Ureter (tissue), 1 donor: ENCODE measurements at places on chromosomes 7 and 10. TPM values are rescaled to one million over a fixed set of nuclear protein-coding genes. Genes with fewer than 3 reads are reported as not detected.

The PAX4 gene
- not detected for total RNA-seq

The BLOC1S2 gene
- total RNA-seq: 34.4 TPM

The OR2A7 gene
- 10.8 TPM for total RNA-seq

The ECHDC3 gene
- 13.3 TPM for total RNA-seq

The LIPJ gene
- 0.39 TPM for total RNA-seq

The AKR1E2 gene
- total RNA-seq: 10.3 TPM

The SPOCK2 gene
- 7.4 TPM for total RNA-seq

The CPXM2 gene
- total RNA-seq: 23.6 TPM

The OPN4 gene
- total RNA-seq: not detected

The SEMA3E gene
- total RNA-seq: 24.0 TPM

The TMEM236 gene
- total RNA-seq: 0.49 TPM

The RBM48 gene
- 11.7 TPM for total RNA-seq

The FAM149B1 gene
- total RNA-seq: 32.9 TPM

The ZSCAN21 gene
- 13.3 TPM for total RNA-seq

The CDK14 gene
- 23.5 TPM for total RNA-seq

The OR2A1 gene
- not detected for total RNA-seq

The CLDN4 gene
- total RNA-seq: 244 TPM

The NODAL gene
- total RNA-seq: not detected

DNA sequence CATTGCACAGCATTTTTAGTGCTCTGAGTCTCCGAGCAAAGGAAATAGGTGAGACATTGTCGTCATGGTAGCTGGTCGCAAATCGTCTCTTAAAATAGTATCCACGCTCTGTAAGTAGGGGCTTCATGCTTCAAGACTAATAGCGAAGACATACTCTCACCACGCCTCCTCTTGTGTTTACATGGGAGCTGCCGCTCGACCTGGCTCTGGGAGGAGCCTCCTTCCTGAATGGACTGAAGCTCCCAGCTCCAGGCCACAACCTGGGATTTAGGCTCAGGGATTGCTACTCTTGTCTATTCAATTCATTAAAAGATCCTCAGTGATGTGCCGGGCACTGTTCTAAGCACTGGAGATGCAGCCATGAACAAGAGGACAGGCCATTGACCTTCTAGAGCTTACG, 196.1 kb upstream of the GALNT17 start:
- no peak for DNase-seq

DNA sequence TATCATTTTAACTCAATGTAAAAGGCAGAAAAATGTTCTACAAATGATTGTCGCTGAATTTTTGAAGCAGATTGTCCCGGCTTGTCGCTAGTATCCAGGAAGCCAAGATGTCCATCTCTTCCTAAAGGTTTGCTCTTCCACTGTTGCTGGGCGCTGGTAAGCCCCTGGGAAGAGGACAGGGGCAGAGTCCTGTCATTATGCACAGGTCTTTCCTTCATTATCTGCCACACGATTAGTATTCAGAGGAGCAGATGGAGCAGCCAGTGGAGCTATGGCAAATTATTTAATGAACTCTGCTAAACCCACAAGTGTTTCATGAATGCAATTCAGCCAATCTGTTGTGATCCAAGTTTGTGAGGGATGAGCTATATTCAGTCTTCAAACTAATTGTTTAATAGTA, 499.1 kb upstream of the NRP1 start:
- no peak for DNase-seq

DNA sequence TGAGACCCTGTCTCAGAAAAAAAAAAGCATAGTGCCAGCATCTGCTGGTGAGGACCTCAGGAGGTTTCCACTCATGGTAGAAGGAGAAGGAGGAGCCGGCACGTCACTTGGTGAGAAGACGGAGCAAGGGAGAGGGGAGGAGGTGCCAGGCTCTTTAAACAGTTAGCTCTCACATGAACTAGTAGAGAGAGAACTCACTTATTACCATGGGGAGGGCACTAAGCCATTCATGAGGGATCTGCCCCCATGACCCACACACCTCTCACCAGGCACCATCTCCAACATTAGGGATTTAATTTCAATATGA, 62.9 kb upstream of the VKORC1L1 start:
- no peak for DNase-seq

GRCh38 chr10:22505911-22506685, 160.8 kb downstream of the SPAG6 start:
- no peak for DNase-seq

GRCh38 chr7:137110535-137110934, 233.0 kb downstream of the PTN start:
- no peak for DNase-seq

- peak; percentile 47 for DNase-seq
Measured at GRCh38 chr7:118195837-118196474, 12.0 kb downstream of the LSM8 start.

DNA sequence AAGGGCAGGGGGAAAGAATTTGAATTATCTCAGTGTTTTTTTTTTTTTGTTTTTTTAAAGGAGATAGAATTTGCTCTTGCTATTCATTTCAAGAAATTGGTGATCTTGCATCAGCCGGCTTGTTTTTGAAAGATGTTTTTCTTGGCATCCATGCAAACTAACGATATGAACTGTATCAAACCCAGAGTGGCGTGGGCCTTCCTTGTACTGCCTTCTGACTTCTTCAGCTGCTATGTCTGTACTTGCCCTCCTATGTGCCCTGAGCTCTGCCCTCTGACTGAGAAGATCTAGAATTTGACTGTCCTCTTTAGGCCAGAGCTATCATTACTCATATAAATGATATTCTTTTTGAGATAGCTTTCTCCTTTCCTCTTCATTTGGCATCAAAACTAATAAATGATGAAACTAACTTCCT, 183.1 kb downstream of the EXOC4 start:
- no peak for DNase-seq

- peak; percentile 58 for DNase-seq
Measured at GRCh38 chr10:24518981-24519597, 204.6 kb downstream of the ARHGAP21 start.

- DNase-seq: peak; percentile 70
Measured at GRCh38 chr10:124588736-124589490, 127.3 kb downstream of the LHPP start.

DNA sequence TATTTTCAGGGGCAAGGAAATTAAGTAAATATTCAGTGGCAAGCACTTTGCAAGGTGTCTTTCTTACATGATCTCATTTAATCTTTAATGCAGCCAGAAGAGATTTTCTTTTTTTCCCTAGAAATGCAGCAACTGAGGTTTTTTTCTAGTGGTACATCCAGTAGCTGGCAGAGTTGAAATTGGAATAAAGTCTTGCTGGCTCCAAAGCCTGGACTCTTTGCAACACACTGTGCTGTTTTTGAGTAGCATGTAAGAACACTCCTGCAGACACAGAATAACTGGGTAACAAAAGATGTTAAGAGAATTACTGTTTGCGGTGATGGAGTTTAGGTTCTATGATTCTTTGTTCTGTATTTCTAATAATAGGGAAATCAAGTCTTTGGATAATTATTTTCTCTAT, 123.6 kb downstream of the PON1 start:
- no peak for DNase-seq

- no peak for DNase-seq
Measured at GRCh38 chr7:7675686-7676085, 35.1 kb downstream of the UMAD1 start.

DNA sequence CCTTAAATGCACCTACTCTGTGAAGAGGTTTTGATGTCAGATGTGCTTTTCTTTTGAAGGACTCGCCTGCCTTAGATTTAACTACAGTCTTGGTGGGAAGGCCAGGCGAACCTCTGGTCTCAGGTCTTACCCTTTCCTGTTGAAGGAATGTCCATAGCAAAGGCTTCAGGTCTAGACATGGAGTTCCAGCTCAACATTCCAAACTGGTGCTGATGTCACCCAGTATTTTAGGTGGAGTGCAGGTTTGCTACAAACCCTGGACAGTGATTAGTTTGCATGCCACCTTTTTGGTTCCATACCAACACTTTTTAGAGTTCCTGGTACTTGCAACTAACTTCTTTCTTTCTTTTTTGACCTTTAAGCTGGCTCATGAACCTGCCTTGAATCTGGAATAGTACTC, 258.7 kb downstream of the GFRA1 start:
- no peak for DNase-seq

- peak; percentile 54 for DNase-seq
Measured at GRCh38 chr7:150428671-150429451, 21.6 kb upstream of the GIMAP8 start.

- no peak for DNase-seq
Measured at GRCh38 chr10:31582365-31583052, 263.5 kb downstream of the ZEB1 start.

DNA sequence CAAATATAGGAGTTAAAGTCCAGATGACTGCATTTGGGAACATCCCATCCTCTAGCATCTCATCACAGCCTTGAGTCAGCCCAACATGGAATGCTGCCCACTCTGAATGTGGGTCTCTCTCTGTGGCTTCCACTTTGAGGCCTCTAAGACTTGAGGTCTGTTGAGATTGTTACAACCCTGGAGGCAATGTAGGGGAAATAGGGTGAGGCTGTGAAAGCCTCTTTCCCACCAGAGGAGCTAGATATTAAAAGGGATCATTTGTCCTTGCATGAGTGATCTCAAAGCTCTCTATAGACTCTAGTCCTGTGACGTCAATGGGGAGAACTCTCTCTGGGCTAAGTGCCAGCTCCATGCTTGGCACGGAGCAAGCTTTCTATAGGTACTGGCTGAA, 6.4 kb upstream of the GOLGA7B start:
- no peak for DNase-seq

GRCh38 chr7:38716397-38716796, 85.2 kb upstream of the AMPH start:
- DNase-seq: no peak

- DNase-seq: peak; percentile 54
Measured at GRCh38 chr7:37284805-37285231, 163.8 kb downstream of the ELMO1 start.

- no peak for DNase-seq
Measured at GRCh38 chr10:33674986-33675599, 340.6 kb upstream of the NRP1 start.

- no peak for DNase-seq
Measured at GRCh38 chr10:92241158-92241500, 49.7 kb downstream of the CPEB3 start.

- no peak for DNase-seq
Measured at GRCh38 chr10:51342381-51342780, 268.1 kb downstream of the PRKG1 start.

GRCh38 chr7:127689194-127689772, 37.3 kb downstream of the SND1 start:
- no peak for DNase-seq

DNA sequence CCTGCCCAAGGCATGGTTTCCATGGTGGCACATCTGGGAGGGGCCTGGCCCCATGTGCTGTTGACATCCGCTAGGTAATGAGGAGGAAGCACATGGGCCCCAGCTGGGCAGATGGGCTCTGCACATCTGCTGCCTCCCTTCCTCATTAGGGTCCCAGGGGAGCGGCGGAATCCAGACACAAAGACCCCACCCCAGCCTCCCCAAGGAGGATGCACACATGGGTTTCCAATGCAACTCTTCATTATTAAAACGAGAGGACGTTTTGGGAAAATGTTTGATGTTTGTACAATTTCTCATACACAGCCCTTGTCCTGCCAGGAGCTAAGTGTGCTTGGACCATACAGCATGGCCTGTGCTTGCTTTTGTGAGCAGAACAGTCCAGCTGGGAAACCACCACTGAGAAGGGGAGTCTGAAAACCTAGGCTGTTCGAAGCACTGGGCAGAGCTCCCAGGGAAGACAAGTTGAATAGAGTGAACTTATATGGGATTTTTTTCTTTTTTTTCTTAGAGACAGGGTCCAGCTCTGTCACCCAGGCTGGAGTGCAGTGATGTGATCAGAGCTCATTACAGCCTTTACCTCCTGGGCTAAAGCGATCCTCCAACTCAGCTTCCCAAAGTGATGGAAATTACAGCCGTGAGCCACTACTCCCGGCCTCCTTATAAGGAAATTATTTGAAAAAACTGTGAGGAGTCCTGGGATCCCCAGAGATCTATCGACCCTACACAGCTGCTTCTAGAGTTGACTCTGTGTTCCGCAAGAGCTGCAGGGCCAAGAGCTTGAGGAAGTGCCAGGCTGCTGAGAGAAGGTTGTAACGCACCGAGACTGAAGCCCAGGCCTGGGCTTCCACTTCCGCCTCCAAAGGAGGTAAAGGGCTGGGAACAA, 23.4 kb downstream of the FAM107B start:
- DNase-seq: no peak

GRCh38 chr10:6203331-6204062, 765 bp downstream of the PFKFB3 start:
- DNase-seq: no peak

GRCh38 chr7:141960687-141961422, 12.7 kb downstream of the TAS2R38 start:
- no peak for DNase-seq

GRCh38 chr7:130154501-130155317, 50.5 kb downstream of the TMEM209 start:
- no peak for DNase-seq

- DNase-seq: no peak
Measured at GRCh38 chr7:641966-642365, 84.5 kb upstream of the DNAAF5 start.

DNA sequence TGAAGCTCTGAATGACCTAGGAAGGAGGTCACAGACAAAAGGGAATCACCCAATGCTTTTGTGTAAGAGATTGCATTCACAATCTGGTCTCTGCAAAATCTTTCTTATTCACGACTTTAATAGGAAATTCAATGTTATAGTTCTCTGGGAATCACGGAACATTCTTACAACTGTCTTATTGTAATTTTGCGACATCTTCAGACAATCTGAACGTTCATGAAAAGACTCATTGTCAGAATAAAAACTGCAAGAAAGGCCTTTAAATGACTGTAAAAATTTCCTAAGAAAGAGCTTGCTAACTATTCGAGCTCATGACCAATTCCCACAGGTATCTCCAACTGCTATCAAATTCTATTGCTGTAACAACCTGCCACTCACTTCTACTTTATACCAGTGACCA, 130.7 kb downstream of the DGKI start:
- DNase-seq: no peak

DNA sequence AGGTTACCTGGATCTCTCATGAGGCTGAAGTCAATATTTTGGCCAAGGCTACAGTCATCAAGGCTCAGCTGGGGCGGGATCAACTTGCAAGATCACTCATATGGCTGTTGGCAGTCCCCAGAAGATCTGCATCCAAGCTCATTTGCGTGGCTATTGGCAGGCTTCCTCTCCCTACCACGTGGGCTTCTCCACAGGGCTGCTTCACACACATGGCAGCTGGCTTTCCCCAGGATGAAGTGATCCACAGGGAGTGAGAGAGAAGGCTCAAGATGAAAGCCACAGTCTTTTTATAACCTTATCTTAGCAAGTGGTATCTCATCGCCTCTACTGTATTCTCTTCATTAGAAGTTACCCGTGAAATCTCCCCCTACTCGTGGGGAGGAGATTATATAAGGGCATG, 167.4 kb downstream of the TMEM26 start:
- DNase-seq: no peak

GRCh38 chr10:1939016-1939415, 201.7 kb upstream of the ADARB2 start:
- DNase-seq: no peak

DNA sequence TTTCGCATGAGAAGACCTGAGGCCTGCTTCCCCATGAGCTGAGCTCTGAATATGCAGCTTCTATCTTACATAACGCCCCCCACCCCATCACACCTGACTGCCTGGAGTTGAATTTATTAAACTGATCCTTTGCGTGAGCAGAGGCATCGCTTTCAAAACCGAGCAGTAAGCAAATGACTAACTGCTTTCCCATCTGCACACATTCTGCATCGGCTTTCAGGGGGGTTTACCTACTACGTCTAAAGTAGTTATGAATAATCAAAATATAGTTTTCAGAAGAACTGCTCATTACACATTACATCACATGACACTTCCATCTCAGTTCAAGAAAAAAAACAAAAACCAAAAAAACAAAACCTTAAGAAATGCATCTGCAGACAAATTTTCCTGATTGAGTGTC, 54.7 kb upstream of the EGR2 start:
- no peak for DNase-seq

- no peak for DNase-seq
Measured at GRCh38 chr7:8724080-8724718, 290.8 kb downstream of the NXPH1 start.
